ENCODE measurements at places on chromosomes 16 and 17.

DNA sequence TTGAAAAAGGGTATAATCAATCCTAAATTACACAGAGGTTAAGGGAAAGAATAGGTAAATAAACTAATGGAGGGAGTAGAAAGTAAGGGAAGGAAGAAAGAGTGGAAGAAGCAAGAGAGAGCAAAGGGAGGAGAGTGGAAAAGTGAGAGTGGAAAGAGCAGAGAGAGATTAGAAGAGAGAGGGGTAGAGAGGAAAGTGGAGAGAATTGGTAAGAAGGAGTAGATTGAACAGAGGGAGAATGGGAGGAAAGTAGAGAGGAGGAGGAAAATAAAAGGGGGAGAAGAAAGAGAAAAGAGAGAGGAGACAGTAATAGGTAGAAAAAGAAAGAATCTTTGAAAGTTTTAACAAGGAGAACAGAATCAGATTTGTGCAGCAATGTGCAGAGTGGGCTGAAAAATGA is 24.9 kb downstream of the TERB1 start:
- DNase-seq: no peak

DNA sequence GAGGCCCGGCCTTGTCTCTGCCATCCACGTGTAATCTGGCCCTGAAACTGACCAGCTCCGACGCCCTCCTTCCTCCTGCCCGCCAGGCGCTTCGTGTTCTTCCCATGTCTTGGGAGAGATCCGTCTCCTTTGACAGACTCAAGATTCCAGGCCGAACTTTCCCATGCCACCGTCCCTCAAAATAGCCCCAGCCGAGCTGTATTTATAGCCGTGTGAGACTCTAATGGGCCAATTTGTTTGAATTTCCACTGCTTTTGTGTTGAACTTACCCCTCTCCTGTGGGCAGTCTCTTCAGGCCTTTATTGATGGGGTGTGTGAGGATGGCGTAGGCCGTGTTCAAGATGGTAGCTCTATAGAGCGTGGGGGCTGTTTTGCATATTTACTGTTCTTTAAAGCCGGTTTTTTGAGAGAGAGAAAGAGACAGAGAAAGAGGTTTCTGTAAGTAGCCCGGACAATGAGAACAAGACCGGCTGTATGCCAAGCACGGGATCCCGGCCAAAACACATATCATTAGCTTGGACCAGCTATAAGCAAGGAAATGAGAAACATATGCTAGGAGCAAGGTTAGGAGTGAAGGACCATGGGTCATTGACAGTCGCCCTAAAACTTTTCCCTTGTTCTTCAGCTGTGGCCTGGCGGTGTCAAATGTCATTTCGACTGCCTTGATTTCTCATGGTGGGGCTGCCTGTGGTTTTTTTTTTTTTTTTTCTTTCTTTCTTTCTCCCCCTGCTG is 124.5 kb upstream of the ZFHX3 start:
- no peak for DNase-seq

DNA sequence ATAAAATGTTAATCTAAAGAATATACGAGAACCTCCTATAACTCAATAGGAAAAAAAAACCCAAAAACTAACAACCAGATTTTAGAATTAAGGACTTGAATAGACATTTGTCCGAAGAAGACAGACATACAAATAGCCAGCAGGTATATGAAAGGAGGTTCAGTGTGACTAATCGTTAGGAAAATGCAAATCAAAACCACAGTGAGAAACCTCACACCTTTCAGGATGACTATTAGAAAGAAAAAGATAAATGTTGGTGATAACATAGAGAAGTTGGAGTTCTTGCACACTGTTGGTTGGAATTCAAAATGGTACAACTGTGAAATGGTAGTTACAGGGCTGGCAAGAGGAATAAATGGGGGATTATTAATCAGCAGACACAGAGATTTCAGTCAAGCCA is 339.0 kb downstream of the TMEM114 start:
- DNase-seq: no peak

GRCh38 chr16:72099377-72099818 is 5.8 kb downstream of the DHX38 start:
- DNase-seq: peak; percentile 75

DNA sequence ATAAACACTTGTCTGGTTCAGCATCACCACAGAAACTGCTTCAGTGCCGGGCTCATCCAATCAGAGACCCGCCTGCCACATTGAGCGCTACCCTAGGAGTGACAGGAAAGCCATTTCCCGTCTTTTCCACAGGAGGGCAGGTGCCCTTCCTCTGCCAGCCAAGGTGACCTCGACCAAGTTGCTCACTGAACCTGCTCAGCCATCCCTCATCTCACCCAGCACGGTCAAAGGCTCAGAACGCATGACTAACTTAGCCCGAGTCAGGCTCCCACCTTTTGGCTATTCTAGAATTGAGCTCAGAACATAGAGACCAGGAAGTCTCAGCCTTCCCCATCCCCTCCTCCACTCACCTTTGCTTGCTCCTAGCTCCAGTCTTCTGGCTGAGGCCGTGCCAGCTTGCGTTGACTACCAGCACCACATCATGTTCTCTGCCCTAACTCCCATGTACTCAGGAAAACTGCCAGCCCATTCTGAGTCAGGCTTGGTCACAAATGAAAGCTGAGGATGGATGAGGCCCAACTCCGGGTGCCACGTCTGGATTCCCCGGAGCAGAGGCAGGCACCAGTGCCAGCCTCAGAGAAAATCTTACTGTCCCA is 15.6 kb downstream of the MRPS23 start:
- no peak for DNase-seq

GRCh38 chr16:10521681-10522274 is 58.6 kb downstream of the EMP2 start:
- peak; percentile 62 for DNase-seq

DNA sequence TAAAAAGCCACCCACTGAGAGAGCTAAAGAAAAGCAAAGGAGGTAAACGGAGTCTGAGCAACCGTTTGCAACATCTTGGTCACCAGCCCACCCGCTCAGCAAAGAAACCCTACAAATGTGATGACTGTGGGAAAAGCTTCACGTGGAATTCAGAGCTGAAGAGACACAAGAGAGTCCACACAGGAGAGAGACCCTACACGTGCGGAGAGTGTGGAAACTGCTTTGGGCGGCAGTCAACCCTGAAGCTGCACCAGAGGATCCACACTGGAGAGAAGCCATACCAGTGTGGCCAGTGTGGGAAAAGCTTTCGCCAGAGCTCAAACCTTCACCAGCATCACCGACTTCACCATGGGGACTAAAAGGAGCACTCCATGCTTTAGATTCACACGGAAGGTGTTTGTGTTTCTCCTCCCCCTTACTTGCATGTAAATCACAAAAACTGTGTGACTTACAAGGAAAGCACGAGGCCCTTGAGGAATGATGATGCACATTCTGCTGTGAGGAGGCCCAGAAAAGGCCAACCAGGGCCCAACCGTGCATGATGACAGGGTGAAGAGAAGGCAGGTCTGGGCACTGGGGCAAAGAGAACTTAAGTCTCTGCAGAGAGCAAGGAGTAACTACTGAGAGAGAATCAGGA is 7.7 kb downstream of the ZNF174 start:
- DNase-seq: no peak

DNA sequence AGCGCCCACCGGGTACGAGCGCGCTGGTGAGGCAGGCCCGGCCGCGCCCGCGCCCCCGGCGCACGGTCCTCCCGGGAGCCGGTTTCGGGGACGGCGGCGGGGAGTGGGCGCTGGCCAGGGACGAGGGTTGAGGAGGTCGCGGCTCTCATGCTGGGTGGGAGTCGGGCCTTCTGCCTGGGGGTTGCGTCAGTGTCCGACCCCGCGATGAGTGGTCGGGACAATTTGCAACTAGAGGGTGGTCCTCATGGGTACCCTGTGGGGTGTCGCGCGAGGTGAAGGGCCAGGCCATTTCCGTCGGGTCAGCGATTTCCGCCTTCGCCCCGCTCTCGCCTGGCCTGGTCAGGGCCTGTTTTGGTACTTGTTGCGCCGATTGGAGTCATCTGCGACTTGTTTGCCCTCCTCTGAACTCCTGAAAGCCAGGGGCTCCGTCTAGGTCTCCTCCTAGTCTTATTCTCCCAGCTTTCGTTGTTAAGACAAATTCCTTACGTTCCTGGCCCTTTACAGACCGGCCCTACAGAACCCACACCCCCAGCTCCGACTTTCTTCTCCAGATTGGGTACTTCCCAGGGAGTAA is 14.9 kb downstream of the NAA60 start:
- DNase-seq: peak; percentile 31

DNA sequence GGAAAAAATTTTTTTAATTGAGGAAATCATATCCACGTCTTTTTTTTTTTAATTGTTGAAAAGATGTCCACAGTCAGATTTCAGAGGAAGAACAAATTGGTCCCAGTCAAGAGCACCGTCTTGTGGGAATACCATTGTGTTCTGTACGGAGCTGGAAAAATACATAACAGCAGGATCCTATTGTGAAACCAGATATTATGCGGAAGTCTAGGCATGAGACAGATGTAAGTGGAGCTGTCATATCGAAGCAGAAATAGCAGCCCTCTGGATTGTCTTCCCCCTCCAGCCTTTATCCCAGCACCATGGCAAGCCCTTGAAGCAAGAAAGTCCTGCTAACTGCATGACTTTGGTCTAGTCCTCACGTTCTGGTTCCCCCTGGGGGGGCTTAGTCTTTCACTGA is 391.6 kb upstream of the ASIC2 start:
- no peak for DNase-seq

DNA sequence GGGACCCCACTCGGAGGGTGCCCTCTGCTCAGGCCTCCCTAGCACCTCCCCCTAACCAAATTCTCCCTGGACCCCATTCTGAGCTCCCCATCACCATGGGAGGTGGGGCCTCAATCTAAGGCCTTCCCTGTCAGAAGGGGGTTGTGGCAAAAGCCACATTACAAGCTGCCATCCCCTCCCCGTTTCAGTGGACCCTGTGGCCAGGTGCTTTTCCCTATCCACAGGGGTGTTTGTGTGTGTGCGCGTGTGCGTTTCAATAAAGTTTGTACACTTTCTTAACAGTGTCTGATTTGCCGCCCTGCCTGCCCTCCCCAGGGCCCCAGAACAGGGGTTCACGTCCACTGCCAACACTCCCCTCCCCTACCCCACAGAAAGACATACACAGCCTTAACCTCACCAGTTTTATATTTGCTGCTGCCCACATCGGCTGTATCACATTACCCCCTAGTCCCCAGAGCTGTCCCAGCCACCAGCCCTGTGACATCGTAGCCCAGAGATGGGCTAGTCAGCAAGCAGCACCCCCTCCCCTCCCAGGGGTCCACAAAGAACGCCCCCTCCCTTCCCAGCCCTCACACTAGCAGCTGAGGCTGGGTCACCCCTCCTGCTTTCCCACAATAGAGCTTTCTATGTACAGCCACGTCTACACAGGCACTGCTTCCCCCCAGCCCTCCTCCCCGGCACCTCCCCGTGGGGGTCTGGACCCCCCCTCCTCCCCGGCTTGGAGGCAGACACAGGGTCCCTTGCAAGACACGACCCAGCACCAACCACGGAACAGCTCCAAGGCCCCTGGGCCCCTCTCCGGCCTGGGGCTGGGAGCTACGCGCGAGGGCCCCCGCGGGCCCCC is 7.9 kb downstream of the GRN start:
- no peak for DNase-seq

DNA sequence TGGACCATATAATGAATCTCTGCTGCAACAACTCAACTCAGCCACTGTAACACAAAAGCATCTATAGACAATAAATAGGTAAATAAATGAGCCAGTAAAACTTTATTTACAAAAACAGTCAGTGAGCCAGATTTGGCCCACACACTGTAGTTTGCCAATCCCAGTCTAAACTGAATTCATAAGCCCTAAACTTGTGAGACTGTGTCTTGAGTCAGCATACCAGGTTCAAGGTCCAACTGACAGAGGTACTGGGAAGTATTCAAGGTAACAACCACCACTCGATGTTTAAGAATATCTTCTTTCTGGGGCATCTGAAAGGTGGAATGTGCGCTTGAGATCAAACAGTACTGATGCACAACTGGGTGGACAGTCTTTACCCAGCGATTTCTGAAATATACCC is 94.2 kb downstream of the HELZ start:
- no peak for DNase-seq

- DNase-seq: no peak
Observed at GRCh38 chr16:81630635-81631031, 148.5 kb upstream of the PLCG2 start.
